D721Med (cell line): ENCODE measurements at places on chromosomes 5 and 9.

GRCh38 chr5:78264600-78264999 is 29.9 kb downstream of the AP3B1 start:
- DNase-seq = no peak

- DNase-seq = no peak
These were observed 83.0 kb upstream of the GLIS3 start for GRCh38 chr9:4382722-4383317.

DNA sequence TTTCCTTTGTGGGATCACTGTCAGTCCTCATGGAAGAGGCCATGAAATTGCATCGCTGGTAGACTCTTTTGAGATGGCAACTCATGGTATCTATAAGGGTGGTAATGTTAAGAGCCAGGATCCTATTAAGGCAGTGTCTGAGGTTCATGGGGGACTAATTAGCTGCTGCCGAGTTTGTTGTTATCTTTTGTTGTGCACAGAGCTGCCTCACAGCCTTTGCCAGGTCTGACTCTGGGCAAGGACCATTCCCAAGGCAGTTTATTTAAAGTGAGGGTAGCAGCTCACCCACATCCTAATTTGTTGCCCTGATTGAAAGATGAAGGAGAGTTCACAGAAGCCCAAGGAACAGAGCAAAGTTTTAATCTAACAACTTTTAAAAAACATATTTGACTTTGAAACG is 7.9 kb downstream of the SMARCA2 start:
- no peak for DNase-seq

DNA sequence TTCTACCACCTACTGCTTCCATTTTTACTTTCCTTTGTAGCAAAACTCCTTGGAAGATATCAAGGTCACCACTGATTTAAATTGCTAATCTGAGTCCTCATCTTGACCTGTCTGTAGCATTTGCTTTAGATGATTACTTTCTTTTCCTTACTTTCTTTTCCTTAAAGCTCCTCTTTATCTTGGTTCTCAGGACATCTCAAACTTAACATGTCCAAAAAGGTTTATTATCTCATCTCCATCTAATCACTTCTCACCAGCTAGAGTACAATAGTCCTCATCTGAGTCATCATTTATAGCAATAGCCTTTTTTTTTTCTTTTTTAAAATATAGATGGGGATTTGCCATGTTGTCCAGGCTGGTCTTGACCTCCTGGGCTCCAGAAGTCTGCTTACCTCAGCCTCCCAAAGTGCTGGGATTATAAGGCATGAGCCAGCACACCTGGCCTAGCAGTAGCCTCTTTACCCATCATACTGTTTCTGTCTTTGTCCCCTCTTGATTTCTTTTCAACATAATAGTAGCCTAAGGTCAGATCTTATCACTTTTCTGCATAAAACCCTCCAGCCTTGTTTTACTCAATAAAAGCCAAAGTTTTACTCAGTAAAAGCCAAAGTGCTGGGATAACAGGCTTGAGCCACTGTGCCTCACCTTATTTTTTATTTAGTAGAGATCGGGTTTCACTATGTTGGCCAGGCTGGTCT is 32.9 kb upstream of the GPR21 start:
- DNase-seq = no peak

DNA sequence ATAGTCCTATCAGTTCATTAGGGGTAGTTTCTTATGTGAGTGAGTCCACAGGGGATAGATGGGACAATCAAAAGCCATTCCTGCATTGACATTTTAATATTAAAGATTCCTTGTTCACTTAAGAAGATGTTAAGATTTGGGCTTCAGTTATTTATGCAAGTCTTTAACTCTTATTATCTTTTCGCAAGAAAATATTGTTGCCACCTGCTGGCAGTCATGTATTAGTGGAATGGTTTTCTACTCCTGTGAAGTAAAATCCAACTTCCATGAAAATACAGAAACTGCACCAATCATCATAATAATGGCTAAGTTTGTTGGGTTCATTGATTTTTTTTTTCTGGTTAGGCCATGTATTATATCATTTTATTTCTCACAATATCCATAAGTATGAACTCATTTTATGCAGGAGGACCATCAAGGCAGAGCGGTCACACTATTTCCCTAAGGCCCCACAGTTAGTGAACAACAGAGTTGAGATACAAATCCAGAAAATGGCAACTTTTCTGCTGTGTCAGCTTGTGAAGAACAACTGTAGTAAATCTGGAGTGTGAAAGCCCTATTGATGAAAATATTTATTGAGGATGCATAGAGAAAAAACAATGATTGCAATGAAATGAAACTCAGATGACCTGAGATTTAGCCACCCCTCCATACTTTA is 88.5 kb upstream of the TXNDC8 start:
- no peak for DNase-seq

- DNase-seq = no peak
These were observed 113.2 kb downstream of the EGFLAM start for GRCh38 chr5:38371596-38371995.

- DNase-seq = no peak
These were observed 54.0 kb upstream of the TNC start for GRCh38 chr9:115171921-115172388.

GRCh38 chr5:32916648-32917047 is 205.5 kb downstream of the NPR3 start:
- DNase-seq = no peak

- no peak for DNase-seq
These were observed 49.6 kb downstream of the NDST1 start for GRCh38 chr5:150557509-150557872.

- no peak for DNase-seq
These were observed 326.7 kb downstream of the PIK3R1 start for GRCh38 chr5:68542207-68542606.

- no peak for DNase-seq
These were observed 43.2 kb upstream of the ASTN2 start for GRCh38 chr9:117458066-117458465.

GRCh38 chr9:10858817-10859216 is 246.0 kb upstream of the PTPRD start:
- DNase-seq = no peak
